ENCODE measurements at places on chromosomes 11 and 22.

DNA sequence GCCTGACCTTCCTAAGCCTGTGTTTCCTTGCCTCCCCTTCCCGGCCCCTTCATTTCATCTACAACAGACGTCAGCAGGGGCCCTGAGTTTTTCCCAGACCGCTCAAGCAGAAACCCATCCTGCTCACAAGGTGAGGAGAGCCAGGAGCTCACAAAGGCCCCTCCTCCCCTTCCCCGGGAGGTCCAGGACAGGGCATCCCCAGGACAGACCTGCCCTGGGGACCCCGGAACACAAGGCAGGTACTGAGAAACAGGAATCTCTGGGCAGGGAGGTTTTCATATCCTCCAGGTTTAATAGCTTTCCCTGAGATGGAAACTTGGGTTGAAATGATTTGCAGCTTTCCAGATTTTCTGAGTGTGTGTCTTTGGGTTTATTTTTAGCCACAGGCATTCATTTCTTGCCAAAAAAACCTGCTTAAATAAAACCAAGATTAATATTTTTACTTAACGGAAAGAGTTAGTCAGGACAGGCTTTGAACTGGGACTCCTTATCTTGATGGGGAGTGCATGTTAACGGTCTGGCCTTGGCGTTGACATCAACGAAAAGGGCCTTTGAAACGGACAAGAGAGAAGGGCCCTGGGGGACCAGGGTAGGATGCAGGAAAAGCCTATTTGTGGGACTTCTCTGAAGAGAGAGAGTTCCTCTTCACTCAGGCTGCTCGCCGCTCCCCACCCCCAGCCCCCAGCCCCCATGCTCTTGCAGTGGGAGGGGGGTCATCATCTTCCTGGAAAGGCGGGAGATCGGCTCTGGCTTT, 38.5 kb downstream of the TIMP3 start:
- DNase-seq = no peak

GRCh38 chr11:46435679-46436078, 44.1 kb upstream of the CHRM4 start:
- DNase-seq = no peak

- no peak for DNase-seq
Observed at GRCh38 chr11:83764643-83765042, 478.5 kb upstream of the CCDC90B start.

- DNase-seq = no peak
Observed at GRCh38 chr11:108009497-108010370, 1.0 kb downstream of the CUL5 start.

DNA sequence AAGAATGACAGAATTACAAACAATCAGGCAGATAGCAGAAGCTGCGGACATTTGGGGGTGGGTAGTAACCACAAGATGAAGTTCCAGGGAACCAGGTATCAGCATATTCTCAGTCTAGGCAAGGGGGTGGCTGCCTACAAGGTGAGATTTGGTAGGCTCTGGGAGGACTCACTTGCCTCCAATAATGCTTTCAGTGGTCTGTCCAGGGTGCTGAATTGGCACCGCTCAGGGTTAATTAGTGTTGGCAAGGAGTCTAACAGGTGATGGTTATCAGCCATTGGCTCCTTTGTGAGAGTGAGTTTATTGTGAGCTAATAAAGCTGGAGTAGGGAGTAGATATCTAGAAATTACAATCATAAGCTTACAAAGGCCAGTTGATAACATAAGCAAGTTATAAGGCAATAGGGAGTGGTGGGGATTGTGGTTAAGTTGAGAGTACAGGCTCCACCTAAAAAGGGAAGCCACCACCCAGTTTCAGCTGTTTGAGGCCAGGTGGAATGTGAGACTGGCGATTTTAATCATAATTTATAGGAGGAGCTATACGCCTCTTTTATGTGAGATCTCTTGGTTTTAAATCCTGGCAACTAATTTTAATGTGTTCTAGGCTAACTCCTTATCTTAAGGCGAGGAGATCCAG, 320.5 kb downstream of the MIAT start:
- DNase-seq = no peak

DNA sequence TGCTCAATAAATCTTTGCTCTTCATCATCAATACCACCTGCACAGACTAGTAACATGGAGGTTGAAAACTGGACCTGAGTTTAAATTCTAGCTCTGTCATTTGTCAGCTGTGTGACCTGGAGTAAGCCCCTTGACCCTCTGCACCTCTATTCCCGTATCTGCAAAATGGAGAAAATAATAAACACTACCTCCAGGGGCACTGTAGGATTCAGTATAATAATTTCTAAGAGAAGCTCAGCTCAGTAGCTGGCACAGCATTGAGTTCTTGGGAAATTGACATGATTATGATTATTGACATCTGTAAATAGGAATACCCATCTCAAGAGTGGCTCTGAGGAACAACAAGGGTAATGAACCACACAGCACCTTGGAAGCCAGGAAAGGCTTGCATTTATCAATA, 78.4 kb downstream of the MN1 start:
- no peak for DNase-seq

- DNase-seq = no peak
Observed at GRCh38 chr11:60734279-60734678, 9.8 kb downstream of the MS4A18 start.

GRCh38 chr11:74680703-74681531, 50.3 kb downstream of the CHRDL2 start:
- no peak for DNase-seq

DNA sequence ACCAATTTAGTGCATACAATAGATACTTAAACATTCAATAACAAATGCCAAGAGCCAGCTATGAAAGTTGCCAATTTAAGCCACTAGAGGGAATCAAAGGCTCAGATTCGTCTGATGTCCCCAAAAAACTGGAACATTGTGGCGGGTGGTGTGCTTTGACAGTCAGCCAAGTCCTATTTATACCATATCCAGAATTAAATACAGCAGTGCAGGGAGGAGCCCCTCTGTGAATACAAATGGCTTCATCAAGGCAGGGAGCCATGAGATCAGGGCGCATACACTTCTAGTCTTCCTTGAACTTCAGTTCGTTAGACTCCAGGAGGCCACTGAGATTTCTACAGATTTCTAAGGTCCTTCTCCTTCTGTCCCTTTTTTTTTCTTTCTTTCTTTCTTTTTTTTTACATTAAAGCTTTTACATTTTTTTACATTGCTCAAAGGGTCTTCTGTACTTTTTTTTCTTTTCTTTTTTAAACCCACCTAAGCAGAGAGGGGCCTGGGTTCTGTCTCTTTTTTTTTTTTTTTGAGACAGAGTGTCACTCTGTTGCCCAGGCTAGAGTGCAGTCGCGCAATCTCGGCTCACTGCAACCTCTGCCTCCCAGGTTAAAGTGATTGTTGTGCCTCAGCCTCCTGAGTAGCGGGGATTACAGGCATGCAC, 41.5 kb upstream of the HSPA8 start:
- DNase-seq = peak; percentile 71

DNA sequence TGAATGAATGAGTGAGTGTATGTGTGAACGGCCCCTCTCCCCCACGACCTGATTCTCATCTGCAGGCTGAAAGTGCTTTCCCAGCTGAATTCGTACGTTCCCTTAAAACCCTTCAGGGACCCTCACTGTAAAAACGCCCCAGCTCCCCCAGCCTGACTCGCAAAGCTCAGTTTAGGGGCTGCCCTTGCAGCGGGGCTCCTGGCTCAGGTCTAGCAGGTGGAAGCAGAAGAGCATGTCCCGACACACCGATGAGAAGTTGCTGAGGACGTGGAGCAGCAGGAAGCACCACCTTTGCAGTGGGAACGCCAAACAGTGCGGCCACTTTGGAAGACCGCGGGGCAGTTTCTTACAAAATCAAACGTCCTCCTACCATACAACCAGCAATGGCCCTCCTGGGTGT, 3.6 kb upstream of the MRPL23 start:
- DNase-seq = no peak

GRCh38 chr11:49851971-49852389, 100.2 kb upstream of the OR4C13 start:
- no peak for DNase-seq

DNA sequence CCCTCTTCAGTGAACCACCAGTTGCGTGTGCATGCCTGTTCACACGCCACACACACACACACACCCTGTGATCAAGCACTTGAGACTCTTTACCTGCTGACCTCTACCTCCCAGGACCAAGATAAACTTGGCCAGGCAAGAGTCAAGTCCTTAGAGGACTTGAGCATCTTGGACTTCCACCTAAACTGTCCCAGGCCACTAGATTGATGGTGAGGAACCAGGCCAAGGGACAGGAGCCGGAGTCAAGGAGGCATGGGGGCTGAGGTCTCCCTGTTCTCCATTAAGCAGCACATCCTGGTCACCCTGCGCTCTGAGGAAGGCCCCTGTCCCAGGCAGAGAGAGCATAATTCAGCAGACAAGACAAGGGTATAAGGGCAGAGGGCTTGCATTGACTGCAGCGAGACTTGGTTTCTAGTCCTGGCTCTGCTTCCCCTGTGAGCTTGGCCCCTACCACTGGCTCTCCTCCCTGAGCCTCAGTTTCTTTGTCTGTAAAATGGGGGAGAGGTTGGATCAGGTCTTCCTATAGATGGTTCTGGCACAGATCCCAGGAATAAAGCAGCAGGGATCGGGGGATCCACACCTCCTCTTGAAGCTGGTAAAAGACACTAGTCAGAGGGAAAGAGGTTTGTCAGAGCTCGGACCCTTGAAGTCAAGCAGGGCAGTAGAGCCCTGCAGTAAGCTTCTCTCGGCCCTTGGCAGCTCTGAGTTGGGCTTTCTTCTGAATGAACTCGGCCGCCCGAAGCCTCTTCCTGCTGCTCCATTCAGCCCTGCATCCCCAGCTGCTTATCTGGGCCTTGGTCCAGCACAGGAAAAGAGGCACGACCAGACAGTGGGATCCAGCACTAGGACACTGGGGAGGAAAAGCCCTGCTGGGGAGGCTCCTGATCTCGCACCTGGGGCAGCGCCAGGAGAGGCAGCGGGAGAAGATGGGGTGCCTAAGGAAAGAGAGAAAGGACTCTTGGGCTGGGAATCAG, 2.0 kb downstream of the CREB3L1 start:
- no peak for DNase-seq

DNA sequence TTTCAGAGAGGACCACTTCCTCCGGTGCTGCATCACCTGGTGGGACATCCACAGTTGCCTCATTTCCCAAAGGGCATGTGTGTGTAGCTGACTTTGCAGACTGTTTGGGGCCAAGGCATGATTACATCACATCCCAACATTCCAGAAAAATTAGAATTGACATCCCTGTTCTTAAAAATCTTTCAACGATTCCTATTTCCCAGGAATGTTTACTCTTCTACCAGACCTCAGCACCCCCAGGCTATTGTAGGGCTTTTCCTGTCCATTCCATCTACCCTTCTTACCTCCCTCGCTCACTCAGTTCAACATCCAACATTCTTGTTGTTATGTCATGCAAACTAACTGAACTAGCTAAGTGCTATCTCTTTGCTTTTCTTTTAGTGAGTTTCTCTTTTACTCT, 37.3 kb downstream of the PIWIL4 start:
- DNase-seq = no peak

DNA sequence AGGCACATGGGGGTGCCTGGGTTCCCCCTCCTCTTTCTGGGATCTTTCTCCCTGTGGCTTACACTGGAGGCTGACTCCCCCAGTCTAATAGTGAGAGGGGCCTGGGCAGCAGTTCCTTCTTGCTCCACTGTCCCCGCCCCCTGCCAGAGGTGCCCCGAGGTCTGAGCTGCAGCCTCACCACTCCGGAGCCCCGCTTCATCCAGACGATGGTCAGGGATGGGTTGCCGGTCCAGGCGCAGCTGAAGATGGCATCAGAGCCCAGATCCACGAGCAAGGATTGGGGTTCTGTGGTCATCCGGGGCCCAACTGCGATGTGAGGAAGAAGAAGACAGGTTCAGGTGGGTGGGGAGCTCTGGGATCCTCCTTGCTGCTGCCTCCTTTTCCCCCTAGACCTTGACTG, 91.1 kb downstream of the ST3GAL4 start:
- no peak for DNase-seq

GRCh38 chr11:12288931-12289666, 88.3 kb upstream of the PARVA start:
- no peak for DNase-seq

- no peak for DNase-seq
Observed at GRCh38 chr11:126354631-126355323, 709 bp upstream of the ST3GAL4 start.

DNA sequence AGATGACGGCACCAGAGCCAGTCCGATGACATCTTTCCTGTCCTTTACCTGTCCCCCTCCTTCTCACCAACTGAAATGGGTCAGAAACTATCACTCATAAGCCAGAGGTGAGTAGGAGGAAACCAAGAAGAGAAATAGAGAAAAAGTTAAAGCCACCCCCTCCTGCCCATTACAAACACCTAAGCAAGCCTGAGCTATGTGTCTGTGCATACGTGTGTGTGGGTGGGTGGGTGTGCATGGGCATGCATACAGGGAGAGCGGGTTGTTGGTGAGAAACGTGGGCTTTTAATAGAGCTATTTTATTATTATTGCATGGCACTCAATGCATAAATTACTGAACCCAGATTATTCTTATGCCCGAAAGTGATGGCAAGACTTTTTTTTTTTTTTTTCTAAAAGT, 2.6 kb downstream of the PATE4 start:
- DNase-seq = no peak

- no peak for DNase-seq
Observed at GRCh38 chr11:129410395-129410960, 34.8 kb downstream of the BARX2 start.

GRCh38 chr11:724049-724777, 18.2 kb downstream of the EPS8L2 start:
- DNase-seq = no peak

DNA sequence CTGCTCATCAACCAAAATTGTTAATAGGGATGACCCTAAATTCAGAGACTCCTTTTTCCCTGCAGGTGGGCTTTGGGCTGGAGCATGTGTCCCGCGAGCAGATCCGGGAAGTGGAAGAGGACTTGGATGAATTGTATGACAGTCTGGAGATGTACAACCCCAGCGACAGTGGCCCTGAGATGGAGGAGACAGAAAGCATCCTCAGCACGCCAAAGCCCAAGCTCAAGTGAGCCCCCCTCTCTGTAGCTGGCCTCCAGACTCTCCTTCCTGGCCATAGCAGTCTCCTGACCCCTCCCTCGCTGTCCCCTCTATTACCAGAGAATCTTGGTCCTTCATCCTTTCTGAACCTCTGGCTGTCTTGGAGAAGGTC, 47.9 kb upstream of the RAB1B start:
- DNase-seq = no peak

DNA sequence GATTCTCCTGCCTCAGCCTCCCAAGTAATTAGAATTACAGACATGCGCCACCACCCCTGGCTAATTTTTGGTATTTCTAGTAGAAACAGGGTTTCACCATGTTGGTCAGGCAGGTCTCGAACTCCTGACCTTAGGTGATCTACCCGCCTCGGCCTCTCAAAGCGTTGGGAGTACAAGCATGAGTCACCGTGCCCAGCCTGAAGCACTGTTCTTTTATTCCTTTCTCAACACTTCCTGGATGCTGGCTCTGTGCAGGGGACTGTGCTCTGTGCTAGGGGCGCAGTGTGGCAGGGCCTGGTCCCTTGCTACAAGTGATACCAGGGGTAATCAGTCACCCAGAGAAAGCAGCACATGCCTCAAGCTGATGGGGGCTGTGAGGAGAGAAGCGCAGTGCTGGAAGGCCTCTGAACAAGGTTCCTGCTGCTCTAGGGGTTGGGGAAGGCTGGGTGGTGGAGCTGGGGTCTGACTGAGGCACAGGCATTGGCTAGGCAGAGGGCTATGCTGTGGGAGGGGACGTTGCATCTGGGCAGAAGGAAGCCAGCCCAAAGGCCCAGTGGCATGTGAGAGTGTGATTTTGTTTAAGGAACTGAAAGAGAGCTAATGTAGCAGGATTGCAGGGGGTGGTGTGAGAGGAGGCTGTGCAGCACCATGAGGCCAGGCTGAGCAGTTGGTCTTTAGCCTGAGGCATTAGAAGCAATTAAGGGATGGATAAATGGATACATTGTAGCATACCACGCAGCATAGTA, 42.5 kb downstream of the CABIN1 start:
- no peak for DNase-seq
